ENCODE measurements at places on chromosomes 1 and 21. TPM values are rescaled to one million over a fixed set of nuclear protein-coding genes. Genes with fewer than 3 reads are reported as not detected.

- H3K4me1 ChIP-seq: peaks cover 84% of the 10 kb centered on the region
- H3K4me3 ChIP-seq: no peak overlapping the region
- no peak overlapping the region for H3K27ac ChIP-seq
- H3K36me3 ChIP-seq: peaks cover 1% of the 10 kb centered on the region
- H3K27me3 ChIP-seq: no peaks in the 10 kb centered on the region
- DNase-seq: no peak
Observed at GRCh38 chr1:31923901-31924535, 14.2 kb downstream of the PTP4A2 start.

DNA sequence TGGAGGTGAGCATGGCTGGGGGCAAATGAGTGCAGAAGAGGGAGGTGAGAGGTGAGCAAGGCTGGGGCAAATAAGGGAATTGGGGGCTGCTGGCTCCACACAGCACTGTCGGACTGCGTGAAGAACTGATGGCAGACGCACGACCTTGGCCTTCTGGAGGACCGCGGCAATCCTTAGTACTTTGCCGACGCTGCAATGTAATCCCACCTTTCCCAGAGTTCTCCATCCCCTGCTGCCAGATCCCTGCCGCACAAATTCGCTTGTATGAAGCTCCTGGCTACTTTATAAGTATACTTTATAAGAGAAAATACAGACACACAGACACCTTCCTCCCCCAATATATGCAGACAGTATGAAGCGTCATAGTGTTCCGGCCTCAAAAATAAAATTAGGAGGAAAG lies 472.4 kb downstream of the SMYD3 start:
- DNase-seq: no peak
- H3K27me3 ChIP-seq: no peaks in the 10 kb centered on the region
- no peak overlapping the region for H3K27ac ChIP-seq
- no peaks in the 10 kb centered on the region for H3K36me3 ChIP-seq
- no peaks in the 10 kb centered on the region for H3K4me1 ChIP-seq
- H3K4me3 ChIP-seq: no peak overlapping the region

DNA sequence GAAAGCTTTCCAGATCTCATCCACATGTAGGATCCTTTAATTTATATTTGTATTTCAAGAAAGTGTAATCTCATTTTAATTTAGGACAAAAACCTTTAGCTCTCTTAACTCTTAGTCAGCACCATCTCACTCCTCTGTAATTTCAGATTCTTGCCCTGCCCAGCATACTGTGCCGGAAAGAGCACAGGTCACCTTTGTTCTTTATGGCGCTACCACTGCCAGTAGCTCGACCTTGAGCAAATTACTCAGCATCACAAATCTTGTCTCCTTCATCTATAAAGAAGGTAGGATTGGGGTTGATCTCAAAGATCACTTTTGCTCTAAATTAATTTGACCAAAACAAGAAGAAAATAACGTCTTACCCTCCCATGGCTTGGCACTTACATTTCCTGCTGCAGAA lies 56.1 kb upstream of the ZC3H11B start:
- H3K27me3 ChIP-seq: no peaks in the 10 kb centered on the region
- H3K4me1 ChIP-seq: no peaks in the 10 kb centered on the region
- no peak for DNase-seq
- no peak overlapping the region for H3K4me3 ChIP-seq
- no peaks in the 10 kb centered on the region for H3K36me3 ChIP-seq

DNA sequence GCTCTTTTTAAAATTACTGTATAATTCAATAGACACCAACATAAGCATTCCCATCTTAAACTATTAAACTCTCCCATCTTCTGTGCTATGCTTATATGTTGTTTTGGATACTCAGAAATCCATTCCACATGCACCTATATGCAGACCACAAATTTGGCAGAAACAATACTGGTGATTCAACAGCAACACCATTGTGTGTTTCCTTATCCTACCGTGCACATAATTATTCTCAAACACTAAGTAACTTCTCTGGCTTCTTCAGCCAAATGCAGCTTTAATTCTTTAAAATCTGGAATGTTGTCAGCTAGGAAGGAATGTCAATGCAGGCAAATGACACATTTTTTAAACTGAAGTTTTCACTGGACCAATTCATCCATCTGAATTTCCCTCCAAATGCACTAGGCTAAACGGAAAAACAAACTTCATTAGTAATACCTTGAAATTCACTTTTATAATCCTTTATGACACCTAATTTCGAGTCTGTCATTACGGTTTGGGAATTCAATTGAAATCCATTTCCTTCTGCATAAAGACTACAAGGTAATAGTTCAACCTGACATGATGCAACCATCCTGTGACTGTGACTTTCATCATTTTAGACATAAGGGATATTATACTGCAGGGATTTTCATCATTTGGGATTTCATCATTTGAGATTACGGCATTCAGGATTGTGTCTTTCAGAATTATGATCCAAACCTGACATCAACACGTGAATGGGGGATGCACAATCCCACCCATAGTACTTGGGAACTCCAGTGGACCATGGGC lies 308.5 kb downstream of the LTN1 start:
- H3K27ac ChIP-seq: no peak overlapping the region
- H3K27me3 ChIP-seq: no peaks in the 10 kb centered on the region
- H3K4me3 ChIP-seq: no peak overlapping the region
- no peaks in the 10 kb centered on the region for H3K4me1 ChIP-seq
- DNase-seq: no peak

DNA sequence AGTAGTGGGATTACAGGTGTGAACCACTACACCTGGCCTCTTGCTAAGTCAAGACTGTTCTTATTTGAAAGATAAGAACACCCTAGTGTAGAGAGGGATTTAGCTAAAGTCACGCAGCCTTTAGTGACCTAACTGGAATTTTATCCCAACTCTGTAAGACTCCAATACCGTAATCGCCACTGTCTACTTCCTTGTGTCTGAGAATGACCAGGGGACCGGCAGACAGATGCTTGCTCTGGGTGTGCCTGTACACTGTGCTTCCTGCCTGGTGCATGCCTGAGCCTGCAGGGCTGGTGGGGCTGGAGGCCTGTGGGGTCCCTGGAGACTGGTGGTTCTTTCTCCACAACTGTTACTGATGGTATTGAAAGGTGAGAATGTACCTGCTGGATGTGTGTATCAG lies 15.3 kb downstream of the MFSD2A start:
- peak overlapping the region; percentile 49 for H3K27ac ChIP-seq
- peaks cover 29% of the 10 kb centered on the region for H3K36me3 ChIP-seq
- H3K4me3 ChIP-seq: no peak overlapping the region
- H3K27me3 ChIP-seq: no peaks in the 10 kb centered on the region

- DNase-seq: no peak
- peaks cover 34% of the 10 kb centered on the region for H3K27me3 ChIP-seq
- no peaks in the 10 kb centered on the region for H3K36me3 ChIP-seq
Observed at GRCh38 chr21:41725421-41726031, 41.3 kb downstream of the RIPK4 start.

DNA sequence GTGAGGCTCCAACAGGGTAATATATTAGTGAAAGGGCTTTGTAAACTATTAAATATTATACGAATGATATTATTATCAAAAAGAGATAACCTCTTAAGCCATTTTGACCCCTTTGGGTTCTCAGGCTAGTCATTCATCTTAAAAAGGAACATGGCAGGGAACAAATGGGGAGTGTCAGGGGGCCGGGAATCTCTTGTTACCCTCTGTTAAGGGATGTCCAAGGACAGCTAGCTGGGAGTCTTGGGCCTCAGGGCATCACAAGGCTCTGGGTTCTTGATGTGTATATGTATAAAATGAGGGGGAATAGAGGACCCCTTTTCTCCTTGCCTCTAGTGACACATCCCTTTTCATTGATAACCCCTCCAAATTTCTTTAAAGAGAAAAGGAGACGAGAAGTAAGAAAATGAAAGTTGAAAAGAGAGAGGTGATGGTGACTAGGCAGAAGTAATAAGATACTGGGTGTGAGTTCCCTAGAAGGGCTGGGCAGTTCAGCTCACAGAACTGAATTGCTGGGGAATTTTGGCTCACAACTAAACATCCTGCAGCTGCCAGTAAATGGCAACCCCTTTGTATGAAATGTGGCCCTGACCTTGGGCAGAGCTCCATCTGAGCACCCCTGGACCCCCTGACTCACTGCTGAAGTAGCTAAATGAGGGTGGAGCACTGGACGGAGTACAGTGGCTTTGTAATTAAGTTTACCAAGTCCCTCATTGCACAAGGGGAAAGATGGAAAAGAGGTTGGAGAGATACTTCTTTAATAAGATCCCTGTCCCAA lies 20.0 kb upstream of the ZNF326 start:
- H3K4me1 ChIP-seq: peaks cover 4% of the 10 kb centered on the region
- no peak for DNase-seq
- no peak overlapping the region for H3K27ac ChIP-seq
- H3K4me3 ChIP-seq: no peak overlapping the region
- H3K36me3 ChIP-seq: no peaks in the 10 kb centered on the region

DNA sequence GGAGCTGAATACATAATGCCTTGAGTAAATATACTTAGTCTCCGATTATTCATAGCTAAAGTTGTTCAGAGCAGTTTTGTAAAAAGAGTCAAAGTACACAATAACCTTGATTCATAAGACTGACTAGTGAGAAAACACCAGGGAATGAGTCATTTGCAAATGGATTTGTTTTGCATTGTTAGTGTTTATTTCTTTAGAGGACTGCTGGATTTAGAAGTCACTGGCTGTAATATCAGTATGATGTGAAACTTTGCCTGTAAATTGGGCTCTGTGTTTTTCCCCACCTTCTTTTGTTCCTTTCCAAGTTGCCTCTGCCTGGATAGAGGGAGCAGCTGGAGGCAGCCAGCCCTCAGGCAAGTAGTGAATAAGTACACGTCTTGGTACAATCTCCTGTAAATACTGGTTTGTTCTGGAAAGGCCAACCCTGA lies 474.7 kb downstream of the NUF2 start:
- no peaks in the 10 kb centered on the region for H3K36me3 ChIP-seq
- no peaks in the 10 kb centered on the region for H3K27me3 ChIP-seq
- DNase-seq: no peak
- H3K4me3 ChIP-seq: no peak overlapping the region
- H3K27ac ChIP-seq: no peak overlapping the region
- H3K4me1 ChIP-seq: no peaks in the 10 kb centered on the region

DNA sequence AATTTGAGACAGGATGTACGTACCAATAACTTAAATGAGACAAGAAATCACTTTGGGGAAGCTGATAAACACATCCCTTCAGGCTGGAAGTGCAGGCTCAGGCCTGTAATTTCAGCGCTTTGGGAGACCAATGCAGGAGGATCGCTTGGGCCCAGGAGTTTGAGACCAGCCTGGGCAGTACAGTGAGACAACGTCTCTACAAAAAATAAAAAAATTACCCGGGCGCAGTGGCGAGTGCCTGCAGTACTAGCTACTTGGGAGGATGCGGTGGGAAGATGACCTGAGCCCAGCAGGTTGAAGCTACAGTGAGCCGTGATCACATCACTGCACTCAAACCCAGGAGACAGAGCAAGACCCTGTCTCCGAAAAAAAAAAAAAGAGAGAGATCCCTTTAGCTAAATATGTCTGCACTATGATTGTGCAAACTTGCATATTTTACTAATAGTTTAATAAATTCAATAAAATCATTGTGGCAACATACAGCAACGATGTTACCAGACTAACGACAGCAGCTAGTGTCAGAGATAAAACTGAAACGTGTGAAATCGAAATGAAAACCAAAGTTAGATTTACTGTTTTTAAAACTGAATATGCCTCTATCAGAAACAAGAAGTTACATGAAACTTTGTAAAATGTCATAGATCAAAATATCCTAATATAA lies 54.7 kb downstream of the CD2 start:
- no peaks in the 10 kb centered on the region for H3K4me1 ChIP-seq
- DNase-seq: no peak
- H3K27ac ChIP-seq: peak overlapping the region; percentile 5
- H3K27me3 ChIP-seq: no peaks in the 10 kb centered on the region
- H3K4me3 ChIP-seq: no peak overlapping the region

DNA sequence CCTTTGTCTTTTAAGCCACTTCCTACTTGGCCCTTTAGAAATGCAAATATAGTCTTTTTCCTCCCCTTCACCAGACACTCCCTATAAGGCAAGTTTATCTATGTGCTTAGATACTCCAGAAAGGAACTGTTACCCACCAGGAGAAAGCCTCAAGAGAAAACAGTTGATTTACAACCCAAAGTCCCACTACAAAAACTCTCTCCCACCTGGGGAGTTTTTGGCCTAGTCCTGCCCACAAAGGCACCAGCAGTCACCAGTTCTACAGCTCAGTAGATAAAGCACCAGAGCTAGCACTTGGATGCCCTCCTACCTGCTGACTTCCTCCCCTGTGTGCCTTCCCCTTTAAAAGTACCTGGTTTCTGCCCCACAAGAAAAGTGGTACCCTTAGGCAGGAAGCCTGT lies 27.7 kb upstream of the HAO2 start:
- H3K4me3 ChIP-seq: no peak overlapping the region
- no peak for DNase-seq
- no peak overlapping the region for H3K27ac ChIP-seq
- H3K36me3 ChIP-seq: no peaks in the 10 kb centered on the region

- H3K36me3 ChIP-seq: no peaks in the 10 kb centered on the region
- H3K27ac ChIP-seq: no peak overlapping the region
- DNase-seq: no peak
- no peaks in the 10 kb centered on the region for H3K27me3 ChIP-seq
- H3K4me3 ChIP-seq: no peak overlapping the region
- no peaks in the 10 kb centered on the region for H3K4me1 ChIP-seq
Observed at GRCh38 chr1:159122005-159122621, 45.5 kb upstream of the AIM2 start.

GRCh38 chr1:115133440-115133839 lies 44.1 kb upstream of the TSPAN2 start:
- H3K4me1 ChIP-seq: no peaks in the 10 kb centered on the region
- no peak for DNase-seq
- H3K27me3 ChIP-seq: no peaks in the 10 kb centered on the region
- H3K36me3 ChIP-seq: no peaks in the 10 kb centered on the region
- H3K27ac ChIP-seq: no peak overlapping the region
- no peak overlapping the region for H3K4me3 ChIP-seq

- no peak for DNase-seq
- H3K36me3 ChIP-seq: peaks cover 95% of the 10 kb centered on the region
- H3K27me3 ChIP-seq: no peaks in the 10 kb centered on the region
- H3K4me3 ChIP-seq: no peak overlapping the region
- no peak overlapping the region for H3K27ac ChIP-seq
Observed at GRCh38 chr1:183124259-183124658, 61.8 kb upstream of the LAMC2 start.

GRCh38 chr1:11321656-11322491 lies 48.9 kb downstream of the UBIAD1 start:
- DNase-seq: no peak
- no peak overlapping the region for H3K4me3 ChIP-seq
- H3K4me1 ChIP-seq: no peaks in the 10 kb centered on the region
- H3K27me3 ChIP-seq: peaks cover 16% of the 10 kb centered on the region
- no peak overlapping the region for H3K27ac ChIP-seq

- H3K4me3 ChIP-seq: no peak overlapping the region
- DNase-seq: no peak
- H3K27ac ChIP-seq: peak overlapping the region; percentile 86
- peaks cover 94% of the 10 kb centered on the region for H3K4me1 ChIP-seq
- no peaks in the 10 kb centered on the region for H3K27me3 ChIP-seq
Observed at GRCh38 chr1:234958706-234959657, 169.7 kb downstream of the TOMM20 start.

Gene LRRC38
- not detected for total RNA-seq

Gene ERICH3
- total RNA-seq: 8.1 TPM

Gene PRR9
- not detected for total RNA-seq

Gene HSPA13
- total RNA-seq: 19.0 TPM

Gene C1QA
- total RNA-seq: 935 TPM

Gene DSCAM
- 0.06 TPM for total RNA-seq

Gene DNALI1
- total RNA-seq: 28.1 TPM

Gene C1QC
- 800 TPM for total RNA-seq
